Keratinocyte (primary cell): ENCODE measurements at places on chromosomes 2 and 18. TPM values are rescaled to one million over a fixed set of nuclear protein-coding genes. Genes with fewer than 3 reads are reported as not detected.

Gene CRYGC
- polyA plus RNA-seq = not detected in 3 replicates

DNA sequence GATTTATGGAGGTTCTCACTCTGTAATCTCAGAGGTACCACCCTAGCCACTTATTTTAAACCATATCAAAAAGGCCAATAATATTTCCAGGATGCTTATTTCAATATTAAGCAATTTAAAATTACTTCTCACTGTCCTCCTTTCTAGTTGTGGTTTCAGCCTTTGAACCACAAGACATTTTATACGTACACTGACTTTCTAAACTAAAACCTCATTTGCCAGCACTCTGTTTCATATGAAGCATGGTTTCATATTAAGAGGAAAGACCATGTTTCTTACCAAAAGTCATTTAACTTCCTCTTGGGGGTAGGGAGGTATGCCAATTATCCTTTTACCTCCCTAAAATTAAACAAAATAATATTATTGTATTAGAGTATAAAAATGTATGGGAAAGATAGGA lies 399.8 kb downstream of the CDH7 start:
- DNase-seq = no peak

GRCh38 chr18:47175283-47175897 lies 774 bp downstream of the IER3IP1 start:
- no peak for DNase-seq

- DNase-seq = no peak
Observed at GRCh38 chr2:215958257-215958656, 55.1 kb downstream of the MREG start.

DNA sequence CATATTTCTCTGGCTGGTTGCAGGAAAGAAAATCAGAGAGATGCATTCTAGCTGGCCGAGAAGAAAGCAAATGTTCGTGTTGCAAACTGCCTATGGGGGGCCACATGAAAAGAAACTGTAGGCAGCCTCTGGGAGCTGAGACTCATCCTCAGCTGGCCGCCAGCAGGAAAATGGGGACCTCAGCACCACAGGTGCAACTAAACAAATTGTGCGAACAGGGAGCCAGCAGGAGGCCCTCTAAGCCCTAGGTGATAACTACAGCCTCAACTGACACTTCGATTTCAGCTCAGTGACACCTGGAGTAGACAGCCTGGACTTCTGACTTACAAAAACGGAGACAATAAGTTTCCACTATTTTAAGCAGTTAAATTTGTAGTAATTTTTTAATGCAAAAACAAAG lies 107.3 kb downstream of the DTNB start:
- DNase-seq = no peak

DNA sequence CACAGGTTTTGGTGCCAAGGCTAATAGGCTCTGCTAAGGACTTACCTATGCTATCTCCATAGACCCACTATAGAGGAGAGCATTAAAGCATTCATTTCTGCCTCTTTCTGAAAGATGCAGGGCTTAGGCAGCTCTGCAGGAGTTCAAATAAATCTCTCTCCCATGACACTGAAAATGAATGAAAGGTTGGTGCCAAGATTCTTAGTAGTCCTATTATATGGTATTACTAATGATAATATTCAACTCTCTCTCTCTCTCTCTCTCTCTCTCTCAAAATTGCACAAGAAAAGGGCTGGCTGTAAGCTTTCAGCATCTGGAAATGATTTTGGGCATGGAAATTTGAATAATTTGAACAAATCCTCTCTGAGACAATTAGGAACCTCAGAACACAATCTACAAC lies 433.7 kb downstream of the MBD2 start:
- DNase-seq = no peak
